Immature natural killer cell (primary cell): ENCODE measurements at places on chromosomes 1 and 21. TPM values are rescaled to one million over a fixed set of nuclear protein-coding genes. Genes with fewer than 3 reads are reported as not detected.
A peak's percentile ranks its signal among the peaks of the same experiment; 100 is the strongest.

- peak overlapping the region; percentile 89 for H3K27ac ChIP-seq
- DNase-seq: no peak
- H3K36me3 ChIP-seq: peaks cover 19% of the 10 kb centered on the region
- H3K4me1 ChIP-seq: peaks cover 69% of the 10 kb centered on the region
- H3K4me3 ChIP-seq: peak overlapping the region; percentile 94
- peaks cover 9% of the 10 kb centered on the region for H3K27me3 ChIP-seq
Measured at GRCh38 chr1:211577277-211577818, 1.6 kb downstream of the SLC30A1 start.

GRCh38 chr1:244113532-244114320 is 62.6 kb downstream of the ZBTB18 start:
- H3K36me3 ChIP-seq: no peaks in the 10 kb centered on the region
- H3K4me1 ChIP-seq: no peaks in the 10 kb centered on the region
- H3K27ac ChIP-seq: no peak overlapping the region
- peaks cover 1% of the 10 kb centered on the region for H3K27me3 ChIP-seq
- no peak overlapping the region for H3K4me3 ChIP-seq

DNA sequence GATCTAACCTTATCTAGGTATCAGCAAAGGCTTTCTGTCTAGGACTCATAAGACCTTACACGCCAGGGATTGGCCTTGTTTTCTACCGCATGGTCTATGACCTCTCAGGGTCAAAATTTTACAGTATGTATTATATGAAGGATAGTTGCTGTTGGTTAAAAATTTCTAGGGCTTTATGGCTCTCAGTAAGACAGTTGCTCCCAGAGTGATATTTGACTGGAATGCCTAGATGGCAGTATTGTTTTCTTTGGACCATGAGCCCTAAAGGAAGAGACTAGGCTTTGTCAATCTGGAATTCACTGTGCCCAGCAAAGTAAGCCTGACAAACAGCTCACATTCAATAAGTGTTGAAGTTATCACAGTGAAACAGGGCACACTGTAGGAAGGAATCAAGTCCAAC is 37.6 kb downstream of the C1orf87 start:
- no peak overlapping the region for H3K4me3 ChIP-seq
- no peak overlapping the region for H3K27ac ChIP-seq
- no peaks in the 10 kb centered on the region for H3K36me3 ChIP-seq
- no peak for DNase-seq
- H3K27me3 ChIP-seq: no peaks in the 10 kb centered on the region

The CNR2 gene
- polyA plus RNA-seq: 9.5 TPM

The CFAP74 gene
- not detected for polyA plus RNA-seq

DNA sequence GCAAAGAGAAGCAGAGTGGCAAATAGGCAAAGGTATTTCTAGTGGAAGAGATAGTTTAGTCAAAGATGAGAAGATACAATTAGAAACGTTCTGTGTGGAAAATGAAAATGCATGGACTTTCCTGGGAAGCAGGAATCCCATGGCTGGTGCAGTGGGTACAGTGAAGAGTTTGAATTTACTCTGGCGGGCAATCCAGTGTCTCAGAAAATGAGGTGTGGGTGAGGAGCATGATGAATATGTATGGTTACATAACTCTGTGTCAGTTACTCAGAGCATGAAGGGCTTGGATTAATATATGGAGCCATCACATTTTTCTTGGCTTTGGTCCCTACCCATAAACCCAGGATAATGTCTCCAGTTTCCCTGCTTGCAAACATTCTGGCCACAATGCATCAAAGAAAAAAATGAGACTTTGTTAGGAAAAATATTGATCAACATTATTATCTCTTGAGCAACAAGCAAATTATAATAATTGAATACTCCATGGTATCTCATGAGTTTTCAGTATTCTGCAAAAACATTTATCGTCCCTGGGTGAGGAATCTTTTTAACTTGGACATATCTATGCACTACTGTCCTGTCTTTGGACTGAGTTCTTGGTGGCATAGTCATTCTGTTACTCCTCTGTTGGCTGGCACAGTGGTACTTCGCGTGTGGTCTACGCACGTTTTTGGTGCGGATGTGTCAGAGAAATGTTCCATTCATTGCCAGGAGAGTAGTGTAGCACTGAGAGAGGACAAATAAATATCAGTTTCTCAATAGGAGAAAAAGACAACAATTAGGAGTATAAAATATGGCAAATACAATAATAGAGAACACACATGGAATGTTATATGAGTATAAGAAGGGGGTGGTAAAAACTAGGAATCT is 173.7 kb upstream of the C1orf105 start:
- H3K36me3 ChIP-seq: no peaks in the 10 kb centered on the region
- no peak overlapping the region for H3K27ac ChIP-seq
- H3K4me3 ChIP-seq: no peak overlapping the region
- H3K4me1 ChIP-seq: no peaks in the 10 kb centered on the region

DNA sequence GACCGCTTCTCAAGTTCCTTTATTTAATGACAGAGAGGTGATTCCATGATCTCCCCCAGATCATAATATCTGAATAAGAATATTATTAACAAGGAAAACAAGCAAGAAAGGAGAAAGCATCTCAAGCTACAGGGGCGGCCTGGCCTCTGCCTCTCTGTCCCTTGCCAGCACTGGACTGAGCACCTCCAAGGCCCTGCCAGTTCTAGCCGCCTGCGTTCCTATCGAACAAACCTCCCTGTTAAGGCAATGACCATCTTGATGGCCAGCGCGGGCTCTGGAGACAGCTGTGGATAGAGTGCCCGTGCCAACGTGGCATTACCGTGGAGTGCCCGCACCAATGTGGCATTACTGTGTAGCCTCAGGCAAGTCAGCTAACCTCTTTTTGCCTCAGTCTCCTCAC is 84.8 kb downstream of the NPHP4 start:
- H3K36me3 ChIP-seq: peaks cover 8% of the 10 kb centered on the region
- H3K27ac ChIP-seq: no peak overlapping the region
- no peak overlapping the region for H3K4me3 ChIP-seq
- no peaks in the 10 kb centered on the region for H3K27me3 ChIP-seq
- no peak for DNase-seq

GRCh38 chr1:162336621-162337285 is 39.9 kb downstream of the SPATA46 start:
- H3K4me3 ChIP-seq: no peak overlapping the region
- peaks cover 13% of the 10 kb centered on the region for H3K27me3 ChIP-seq
- no peaks in the 10 kb centered on the region for H3K4me1 ChIP-seq
- DNase-seq: no peak
- H3K27ac ChIP-seq: no peak overlapping the region

GRCh38 chr21:34878940-34879339 is 170.2 kb downstream of the RUNX1 start:
- peak overlapping the region; percentile 2 for H3K27ac ChIP-seq
- H3K4me3 ChIP-seq: no peak overlapping the region
- H3K27me3 ChIP-seq: no peaks in the 10 kb centered on the region
- peaks cover 17% of the 10 kb centered on the region for H3K36me3 ChIP-seq
- peaks cover 13% of the 10 kb centered on the region for H3K4me1 ChIP-seq

GRCh38 chr1:100851726-100852125 is 42.9 kb downstream of the EXTL2 start:
- H3K4me1 ChIP-seq: no peaks in the 10 kb centered on the region
- H3K36me3 ChIP-seq: no peaks in the 10 kb centered on the region
- no peak overlapping the region for H3K4me3 ChIP-seq

GRCh38 chr1:198601936-198602889 is 36.6 kb upstream of the PTPRC start:
- peaks cover 10% of the 10 kb centered on the region for H3K36me3 ChIP-seq
- H3K4me3 ChIP-seq: no peak overlapping the region
- DNase-seq: no peak

DNA sequence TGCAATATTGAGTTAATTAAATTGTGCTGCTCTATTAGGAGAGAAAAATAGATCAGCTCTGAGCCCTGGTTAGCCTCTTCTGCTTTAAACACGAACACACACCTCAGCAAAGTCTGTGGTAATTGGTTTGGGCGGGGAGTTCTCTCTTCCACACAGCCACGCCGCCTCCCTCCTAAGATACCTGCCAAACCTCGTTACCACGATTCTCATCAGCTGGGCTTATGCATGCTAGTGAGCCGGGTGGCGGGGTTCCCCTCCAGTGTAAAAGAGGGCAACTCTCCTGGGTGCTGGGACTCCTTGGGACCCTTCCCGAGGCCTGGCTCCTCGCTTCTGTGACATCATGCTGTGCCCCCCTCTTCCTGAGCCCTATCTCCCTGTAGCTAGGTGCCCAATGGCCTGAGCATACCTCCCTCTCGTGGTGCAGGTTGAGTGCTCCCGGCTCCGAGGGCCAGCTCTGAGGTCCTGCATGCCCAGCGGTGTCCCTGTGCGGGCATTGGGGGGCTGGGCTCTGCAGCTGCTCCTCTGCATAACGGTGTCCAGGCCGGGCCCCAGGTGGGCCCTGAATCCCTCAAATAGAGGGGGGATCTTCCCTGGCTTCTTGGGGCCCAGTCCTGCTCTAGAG is 182.9 kb downstream of the PRDM16 start:
- no peaks in the 10 kb centered on the region for H3K36me3 ChIP-seq
- peaks cover 8% of the 10 kb centered on the region for H3K27me3 ChIP-seq
- no peaks in the 10 kb centered on the region for H3K4me1 ChIP-seq

DNA sequence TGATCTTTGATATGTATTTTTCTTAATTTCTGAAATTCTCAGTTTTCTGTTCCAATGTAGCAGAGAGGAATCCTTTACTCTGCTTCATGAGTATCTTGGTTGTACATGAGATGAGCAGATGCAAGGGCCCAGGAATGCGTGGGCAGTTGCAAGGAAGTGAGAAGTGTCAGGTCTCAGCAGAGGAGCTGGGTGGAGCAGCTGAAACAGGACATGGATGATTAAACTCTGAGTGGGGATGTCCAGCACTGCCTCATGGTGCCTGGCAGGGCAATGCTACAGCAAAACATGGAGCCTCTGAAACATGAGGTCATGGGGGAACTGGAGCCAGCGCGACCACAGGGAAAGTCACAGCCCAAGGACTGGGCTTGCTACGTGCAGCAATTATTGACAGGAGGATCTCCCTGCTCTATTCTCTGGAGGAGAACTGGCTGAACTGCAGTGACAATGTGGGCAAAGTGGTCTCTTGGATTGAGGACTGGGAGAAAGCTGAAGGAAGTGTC is 48.4 kb downstream of the COLGALT2 start:
- peak overlapping the region; percentile 36 for H3K4me3 ChIP-seq
- peaks cover 5% of the 10 kb centered on the region for H3K27me3 ChIP-seq
- H3K27ac ChIP-seq: peak overlapping the region; percentile 3
- DNase-seq: no peak
- peaks cover 62% of the 10 kb centered on the region for H3K4me1 ChIP-seq
- no peaks in the 10 kb centered on the region for H3K36me3 ChIP-seq

- no peaks in the 10 kb centered on the region for H3K27me3 ChIP-seq
- DNase-seq: no peak
- H3K4me3 ChIP-seq: no peak overlapping the region
- no peaks in the 10 kb centered on the region for H3K36me3 ChIP-seq
- no peak overlapping the region for H3K27ac ChIP-seq
- H3K4me1 ChIP-seq: no peaks in the 10 kb centered on the region
Measured at GRCh38 chr21:27298465-27298864, 331.6 kb upstream of the ADAMTS5 start.
